ENCODE measurements at places on chromosomes 3 and 15.

- DNase-seq, result no peak
These were observed 34.9 kb upstream of the ITGA11 start for GRCh38 chr15:68466876-68467275.

DNA sequence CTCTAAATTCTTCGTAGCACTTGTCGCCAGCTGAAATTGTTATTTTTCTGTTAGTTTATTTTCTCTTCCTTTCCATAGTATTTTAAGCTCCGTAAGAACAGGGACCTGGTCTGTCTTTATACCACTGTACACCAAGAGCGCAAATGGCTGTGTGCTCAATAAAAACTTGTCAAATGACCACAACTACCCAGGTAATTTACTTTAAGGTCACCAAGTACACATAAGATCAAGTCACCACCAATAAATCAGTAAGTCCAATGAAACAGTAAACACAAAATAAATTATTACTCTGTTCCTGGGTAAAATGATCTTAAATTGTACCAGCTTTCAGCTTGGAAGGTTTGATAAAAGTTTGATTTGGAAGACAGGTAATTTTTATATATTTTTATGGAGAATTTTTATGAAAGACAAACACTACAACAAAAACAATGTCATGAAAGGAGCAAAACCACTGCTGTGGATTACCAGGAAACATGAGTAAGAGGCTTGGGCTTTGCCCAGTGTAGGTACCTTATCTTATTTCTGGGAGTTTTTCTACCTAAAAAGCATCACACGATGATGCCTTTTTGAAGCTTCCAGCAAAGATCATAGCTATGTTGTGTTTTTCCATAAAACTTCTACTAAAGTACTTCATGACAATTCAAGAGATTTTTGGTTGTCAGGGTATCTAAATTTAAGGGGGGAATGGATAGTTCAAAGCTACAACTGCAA lies 406.8 kb downstream of the SHQ1 start:
- peak; percentile 49 for DNase-seq

GRCh38 chr3:108342837-108343486 lies 46.6 kb downstream of the HHLA2 start:
- DNase-seq, result no peak

DNA sequence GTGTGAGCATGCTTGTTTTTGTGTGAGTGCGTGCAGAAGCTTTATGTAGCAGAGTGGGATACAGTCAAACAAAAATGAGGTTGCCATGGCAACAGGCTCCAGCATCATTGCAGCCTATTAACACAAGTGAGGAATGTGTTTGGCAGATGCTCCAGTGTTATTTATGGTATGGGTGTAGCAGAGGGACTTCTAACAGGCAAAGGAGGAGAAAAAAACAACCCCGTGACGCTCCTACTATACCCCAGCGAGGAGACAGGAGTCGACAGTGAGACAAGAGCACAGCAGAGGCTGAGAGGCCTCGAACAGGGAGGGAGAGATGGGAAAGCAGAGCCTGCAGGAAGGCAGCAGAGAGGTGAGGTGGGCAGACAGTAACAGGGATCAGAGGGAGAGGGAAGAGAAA lies 4.9 kb downstream of the ADCY5 start:
- no peak for DNase-seq

DNA sequence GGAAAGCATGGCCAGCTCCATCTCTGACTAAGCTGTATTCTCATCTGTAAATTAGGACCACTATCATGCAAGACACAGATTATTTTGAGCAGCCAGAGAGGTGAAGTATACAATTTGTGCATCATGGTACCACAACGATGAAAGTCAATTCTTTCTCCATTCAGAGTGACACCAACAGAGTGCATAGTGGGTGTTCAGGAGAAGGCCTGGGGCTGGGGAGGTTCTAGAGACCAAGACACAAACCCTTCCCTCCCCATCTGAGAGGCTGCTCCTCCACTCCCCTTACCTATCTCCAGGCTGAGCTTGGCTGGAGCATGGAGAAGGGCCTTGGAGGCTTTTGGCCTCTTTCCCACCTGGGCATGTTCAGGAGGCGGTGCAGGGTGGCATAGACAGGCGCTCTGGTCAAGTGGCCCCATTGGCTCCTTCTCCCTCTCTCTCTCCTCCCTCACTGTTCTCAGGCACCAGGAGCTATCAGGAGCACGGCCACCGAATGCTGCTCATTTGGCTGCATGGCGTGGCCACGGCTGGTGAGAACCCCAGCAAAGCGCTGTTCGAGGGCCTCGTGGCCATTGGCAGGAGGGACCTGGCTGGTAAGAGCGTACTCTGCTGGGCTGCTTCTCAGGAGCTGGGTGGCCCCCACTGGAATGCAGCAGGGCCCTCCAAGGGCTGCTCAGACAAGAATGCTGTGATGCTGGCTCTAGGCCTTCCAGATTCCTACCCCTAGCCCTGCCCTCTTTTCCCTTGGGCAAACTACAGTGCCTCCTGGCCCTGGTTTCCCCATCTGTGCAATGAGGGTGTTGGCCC lies 37.9 kb downstream of the ANKDD1A start:
- no peak for DNase-seq

Data from CD4-positive, alpha-beta T cell treated with Interleukin-2 at 100 ng/mL for 4 hours (primary cell).